ENCODE measurements at places on chromosomes 1 and 21. TPM values are rescaled to one million over a fixed set of nuclear protein-coding genes. Genes with fewer than 3 reads are reported as not detected.

- DNase-seq, result no peak
These were observed 12.0 kb downstream of the MIIP start for GRCh38 chr1:12031039-12031980.

GRCh38 chr1:236117710-236118109 is 24.6 kb upstream of the GPR137B start:
- no peak for DNase-seq

DNA sequence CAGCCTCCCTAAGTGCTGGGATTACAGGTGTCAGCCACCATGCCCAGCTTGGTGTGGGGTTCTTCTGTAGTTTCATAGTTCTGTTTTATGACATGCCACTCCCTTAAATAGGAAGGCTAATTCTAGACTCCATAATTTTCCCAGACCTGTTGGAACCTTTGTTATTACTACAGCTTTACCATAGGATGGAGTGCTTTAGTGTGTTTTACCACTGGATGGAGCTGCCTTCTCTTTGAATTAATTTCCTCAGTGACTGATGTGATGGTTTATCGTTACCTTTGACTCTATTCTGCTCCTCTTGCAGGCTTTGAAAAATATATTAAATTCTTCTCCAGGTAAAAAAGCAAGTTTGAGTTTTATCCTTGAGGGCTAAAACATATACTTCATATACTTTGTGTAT is 84.6 kb upstream of the NEK7 start:
- no peak for DNase-seq

- DNase-seq, result no peak
These were observed 55.8 kb downstream of the SH3GLB1 start for GRCh38 chr1:86760199-86760598.

DNA sequence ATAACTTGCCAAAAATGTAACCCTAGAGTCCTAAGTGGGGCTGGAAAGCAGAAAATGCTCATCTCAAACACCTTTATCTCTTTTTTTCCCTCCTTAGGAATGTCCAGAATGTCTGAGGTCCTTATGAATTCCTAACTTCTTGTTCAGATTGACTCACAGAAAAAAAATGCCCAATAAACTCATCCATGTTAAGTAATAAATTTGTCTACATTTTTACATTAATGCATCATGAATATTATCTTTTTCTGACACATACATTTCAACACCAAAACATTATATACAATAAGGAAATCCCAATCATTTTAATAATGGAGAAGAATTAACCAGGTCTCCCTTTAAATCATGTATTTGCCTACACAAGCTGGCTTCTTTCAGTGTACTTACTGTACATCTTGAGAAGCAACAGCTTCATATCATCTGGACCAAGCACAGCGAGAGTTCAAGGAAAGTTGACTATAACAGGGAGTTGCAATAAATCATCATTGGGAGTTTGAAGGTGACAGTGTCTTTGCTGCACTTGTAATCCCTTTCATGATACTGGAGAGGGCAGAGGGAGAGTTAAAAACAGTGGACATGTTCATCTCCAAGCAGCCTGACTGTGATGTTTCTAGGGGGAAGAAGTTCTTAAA is 565.2 kb downstream of the LTN1 start:
- DNase-seq, result no peak

DNA sequence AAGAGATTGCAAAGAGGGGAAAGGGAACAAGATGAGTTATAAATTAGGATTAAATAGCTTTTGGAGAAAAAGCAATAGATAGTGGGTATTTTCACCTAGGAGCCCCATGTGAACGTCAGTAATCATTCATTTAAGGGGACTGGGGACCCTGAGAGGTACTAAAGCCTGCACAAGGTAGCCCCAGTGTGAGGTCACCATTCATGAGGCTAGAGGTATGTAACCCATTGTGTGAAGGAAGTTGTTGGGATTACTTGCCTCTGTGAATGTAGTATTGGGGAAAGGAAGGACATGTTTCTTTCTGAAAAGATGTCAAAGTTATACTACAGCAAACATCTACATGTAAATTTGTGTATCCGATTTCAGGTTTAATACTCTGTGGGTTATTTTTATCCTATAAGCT is 276.8 kb downstream of the TBX15 start:
- DNase-seq, result no peak

- DNase-seq, result no peak
These were observed 3.6 kb downstream of the DDAH1 start for GRCh38 chr1:85461216-85461918.

DNA sequence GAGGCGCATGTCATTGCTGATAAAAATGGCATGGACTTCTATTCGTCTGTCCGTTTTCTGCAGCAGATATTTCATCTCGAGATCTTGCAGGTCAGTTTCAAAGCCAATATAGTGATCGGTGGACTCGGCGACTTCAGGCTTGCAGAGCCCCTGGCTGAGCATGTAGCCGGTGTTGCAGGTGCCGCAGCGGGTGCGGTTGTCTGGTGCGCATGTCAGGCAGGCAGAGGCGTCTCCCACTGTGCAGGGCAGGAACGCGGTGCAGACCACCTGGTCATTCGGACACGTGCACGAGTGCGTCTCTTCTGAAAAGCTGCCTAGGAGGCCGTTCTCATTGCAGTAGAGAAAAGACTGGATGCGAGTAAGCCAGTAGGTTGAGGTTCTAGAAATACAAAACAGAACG is 378.9 kb downstream of the BRINP3 start:
- DNase-seq, result no peak

- DNase-seq, result no peak
These were observed 22.9 kb upstream of the TMEM51 start for GRCh38 chr1:15130607-15131006.

DNA sequence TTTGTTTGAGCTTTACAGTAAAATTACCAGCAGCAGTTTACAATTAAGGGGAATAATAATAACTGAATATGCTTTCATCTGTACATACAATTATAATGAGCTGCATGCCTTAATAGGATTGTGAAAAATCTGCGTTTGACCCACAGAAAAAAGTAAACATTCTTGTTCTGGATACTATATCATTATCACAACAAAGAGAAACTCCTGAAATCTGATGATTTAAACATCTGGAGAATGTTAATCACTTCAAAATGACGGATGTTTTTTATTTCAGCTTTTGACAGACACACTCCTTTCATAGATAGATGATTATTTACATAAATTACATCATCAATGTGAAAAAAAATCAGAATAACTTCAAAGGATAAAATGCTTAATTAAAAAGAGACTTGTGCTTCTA is 58.5 kb downstream of the TYW3 start:
- DNase-seq, result no peak

DNA sequence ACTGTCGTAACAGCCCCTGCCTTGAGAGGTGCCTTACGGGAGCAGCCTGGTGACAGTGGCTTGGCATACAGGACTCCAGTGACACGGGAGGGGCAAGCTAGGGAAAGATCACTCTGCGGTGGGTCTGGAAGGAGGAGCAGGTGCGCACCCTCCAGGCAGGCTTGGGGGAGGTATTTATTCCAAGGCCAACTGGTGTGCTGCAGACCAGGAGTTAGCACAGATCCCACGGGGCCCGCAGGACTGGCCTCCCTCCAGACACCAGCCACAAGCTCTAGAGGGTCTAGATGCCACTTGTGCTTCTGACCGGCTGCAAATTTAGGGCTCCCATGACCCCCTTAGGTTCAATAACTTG is 22.1 kb downstream of the PSEN2 start:
- DNase-seq, result no peak

DNA sequence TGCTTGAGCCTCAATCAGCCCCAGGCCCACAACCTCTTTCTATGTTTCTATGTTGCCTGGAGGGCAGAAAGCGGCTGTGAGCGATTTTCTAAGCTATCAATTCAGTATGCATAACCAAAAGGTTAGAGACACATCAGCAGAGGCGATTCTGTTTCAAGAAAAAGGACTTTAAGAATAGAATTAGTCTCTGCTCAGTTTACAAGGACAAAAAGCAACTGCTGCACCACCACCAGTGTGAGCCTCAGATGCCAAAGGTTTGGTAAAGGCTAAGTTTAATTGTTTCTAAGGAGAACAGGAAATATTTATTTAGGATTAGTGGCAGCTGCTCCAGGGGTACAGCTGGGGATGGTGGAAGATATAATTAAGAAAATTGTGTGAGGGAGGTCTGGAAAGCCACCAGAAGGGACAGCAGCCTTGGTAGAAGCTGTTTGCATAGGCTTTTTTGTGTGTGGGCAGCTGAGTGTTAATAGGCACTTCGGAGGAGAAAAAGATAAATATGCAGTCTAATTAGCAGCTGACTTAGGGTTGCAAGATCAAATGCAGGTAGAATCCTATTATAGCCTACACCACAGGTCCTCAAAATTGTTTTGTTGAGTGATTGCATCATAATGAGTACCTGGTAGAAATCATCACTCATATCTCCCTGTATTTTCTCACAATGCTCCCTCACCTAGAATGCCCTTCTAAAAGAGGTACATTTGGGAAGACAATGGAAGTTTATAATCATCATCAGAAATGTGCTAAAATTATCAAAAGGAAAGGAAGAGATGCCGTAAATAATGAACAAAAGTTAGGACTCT is 35.8 kb downstream of the ZC3H11B start:
- no peak for DNase-seq

- no peak for DNase-seq
These were observed 253.1 kb upstream of the USP24 start for GRCh38 chr1:55468142-55468795.

DNA sequence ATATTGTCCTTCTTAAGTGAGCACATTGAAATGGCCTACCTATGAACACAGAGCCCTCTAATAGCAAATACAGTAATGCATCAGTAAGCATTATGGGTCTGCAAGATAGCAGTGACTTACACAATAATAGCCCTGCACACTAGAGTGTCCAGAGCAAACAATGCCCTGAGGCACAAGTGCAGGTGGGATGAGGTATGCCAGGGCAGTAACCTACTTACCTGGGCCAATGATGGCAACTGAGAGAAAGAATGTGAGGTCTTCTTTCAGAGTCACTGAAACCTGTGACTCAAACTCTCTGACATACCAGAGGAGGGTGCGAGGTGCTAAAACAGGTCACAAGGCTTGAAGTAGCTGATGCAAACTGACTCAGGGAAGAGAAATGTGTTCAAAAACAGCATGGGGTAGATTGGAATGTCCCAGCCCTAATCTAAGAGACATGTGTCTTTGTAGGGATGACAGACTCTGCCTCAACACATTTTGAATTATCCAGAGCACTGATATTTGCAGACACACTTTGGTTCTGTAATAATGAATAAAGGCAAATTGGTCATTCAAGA is 168.5 kb upstream of the RUNX1 start:
- DNase-seq, result no peak

DNA sequence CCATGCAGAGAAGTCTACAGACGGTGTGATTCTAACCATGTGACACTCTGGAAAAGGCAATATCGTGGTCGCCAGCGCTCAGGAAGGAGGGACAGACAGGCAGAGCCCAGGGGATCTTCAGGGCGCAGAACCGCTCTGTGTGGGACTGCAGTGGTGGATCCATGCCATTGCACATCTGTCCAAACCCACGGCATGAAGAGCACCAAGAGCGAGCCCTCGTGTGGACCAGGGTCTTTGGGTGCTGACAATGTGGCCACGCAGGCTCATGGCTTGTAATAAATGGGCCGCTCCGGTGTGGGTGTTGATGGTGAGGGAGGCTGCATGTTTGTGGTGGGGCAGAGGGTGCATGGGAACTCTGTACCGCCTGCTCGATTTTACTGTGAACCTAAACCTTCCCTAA is 25.3 kb upstream of the POFUT2 start:
- DNase-seq, result no peak

DNA sequence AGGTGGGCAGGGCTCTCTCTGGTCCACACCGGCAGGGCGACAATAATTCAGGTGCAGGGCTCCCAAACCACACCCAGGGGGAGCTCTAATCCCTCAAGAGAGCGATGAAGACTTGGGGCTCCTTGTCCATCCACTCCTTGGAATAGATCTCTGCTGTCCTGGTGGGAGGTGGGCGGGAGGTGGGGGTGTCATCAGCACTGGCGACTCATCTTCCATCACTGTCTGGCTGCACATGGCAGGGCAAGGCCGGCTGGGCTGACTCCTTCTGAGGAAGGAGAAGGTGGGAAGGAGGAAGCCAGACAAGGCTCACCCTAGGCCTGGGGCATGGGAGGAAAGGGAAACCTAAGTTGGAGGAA is 29.3 kb downstream of the TNNT2 start:
- DNase-seq, result no peak

- no peak for DNase-seq
These were observed 207.0 kb upstream of the SAMSN1 start for GRCh38 chr21:14753069-14753465.

GRCh38 chr1:65531972-65532570 is 111.6 kb downstream of the LEPR start:
- DNase-seq, result no peak

DNA sequence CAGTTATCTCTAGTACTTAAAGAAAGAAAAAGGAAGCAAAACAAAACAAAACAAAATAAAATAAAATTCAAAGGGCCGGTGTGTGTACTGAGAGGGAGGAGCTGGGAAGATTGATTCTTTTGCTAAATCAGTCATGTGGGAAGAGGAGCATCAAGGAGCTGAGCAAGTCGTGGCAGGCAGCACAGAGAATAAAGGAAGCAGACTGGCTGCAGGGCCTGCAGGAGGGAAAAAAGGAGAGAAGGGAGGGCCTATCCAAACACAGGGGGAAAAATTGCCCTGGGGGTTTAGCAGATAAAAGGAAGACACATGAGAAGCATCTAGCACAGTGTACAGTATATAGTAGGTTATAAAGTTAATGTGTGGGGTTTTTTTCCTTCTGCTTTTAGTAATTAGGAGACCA is 27.6 kb downstream of the AGO4 start:
- DNase-seq, result no peak

Gene VASH2
- 0.11 TPM for total RNA-seq

Gene KRTAP11-1
- not detected for total RNA-seq

Gene HPCAL4
- total RNA-seq, result not detected

Gene PTPRF
- 43.6 TPM for total RNA-seq

Gene AMY1B
- total RNA-seq, result not detected

Gene KCNE2
- not detected for total RNA-seq

Gene S100A7A
- not detected for total RNA-seq

Gene CD58
- total RNA-seq, result 50.7 TPM
